ENCODE measurements at places on chromosomes 5 and 9.

GRCh38 chr9:112271466-112272098, 61.8 kb downstream of the PTBP3 start:
- DNase-seq, result no peak

DNA sequence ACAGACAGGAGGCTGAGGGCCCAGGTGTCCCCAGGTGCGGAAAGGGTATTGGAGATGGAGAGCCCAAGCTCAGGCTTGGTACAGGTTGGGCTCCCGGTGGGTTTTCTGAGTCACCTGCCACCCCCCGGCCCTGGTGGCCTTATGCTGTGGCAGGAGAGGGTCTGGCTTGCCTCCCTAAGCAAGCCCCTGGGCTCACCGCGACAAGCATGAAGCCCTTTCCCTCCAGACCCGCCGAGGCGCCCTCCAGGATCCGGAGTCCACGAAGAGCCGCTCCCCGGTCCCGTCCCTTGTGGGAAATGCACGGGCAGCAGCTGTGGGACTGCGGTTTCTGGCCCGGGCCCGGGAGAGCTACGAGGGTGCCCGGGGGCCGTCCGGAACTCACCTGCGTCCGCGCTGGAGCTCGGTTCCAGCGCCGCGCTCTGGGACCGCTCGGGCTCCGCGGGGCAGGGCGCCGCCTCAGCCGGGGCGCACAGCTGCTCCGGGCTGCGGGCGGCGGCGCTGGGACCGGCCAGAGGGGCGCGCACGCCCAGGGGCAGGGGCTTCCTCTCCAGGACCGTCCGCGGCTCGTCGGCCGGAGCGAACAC, 757 bp downstream of the SAPCD2 start:
- DNase-seq, result no peak

- no peak for DNase-seq
Observed at GRCh38 chr5:125510651-125511050, 764.2 kb upstream of the ZNF608 start.

GRCh38 chr9:36818965-36819870, 214.8 kb downstream of the PAX5 start:
- DNase-seq, result no peak

DNA sequence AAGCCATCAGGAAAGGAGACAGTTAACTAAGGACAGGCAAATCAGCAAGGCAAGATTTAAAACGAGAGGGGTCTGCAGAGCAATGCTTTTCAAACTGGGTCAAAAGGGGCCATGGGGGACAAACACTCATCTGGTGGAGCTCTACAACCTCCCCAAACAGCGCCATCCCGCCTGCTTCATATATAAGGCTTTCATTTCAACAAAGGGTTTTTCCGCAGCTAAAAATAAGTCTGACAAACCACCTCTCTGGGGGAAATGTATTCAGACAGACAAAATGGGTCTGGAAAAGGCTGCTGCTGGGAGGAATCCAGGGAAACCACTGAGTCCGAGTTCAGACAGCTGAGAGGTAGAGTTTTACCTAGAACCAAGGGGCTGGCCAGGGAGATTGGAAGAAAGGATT, 8.3 kb upstream of the SEPTIN8 start:
- no peak for DNase-seq

DNA sequence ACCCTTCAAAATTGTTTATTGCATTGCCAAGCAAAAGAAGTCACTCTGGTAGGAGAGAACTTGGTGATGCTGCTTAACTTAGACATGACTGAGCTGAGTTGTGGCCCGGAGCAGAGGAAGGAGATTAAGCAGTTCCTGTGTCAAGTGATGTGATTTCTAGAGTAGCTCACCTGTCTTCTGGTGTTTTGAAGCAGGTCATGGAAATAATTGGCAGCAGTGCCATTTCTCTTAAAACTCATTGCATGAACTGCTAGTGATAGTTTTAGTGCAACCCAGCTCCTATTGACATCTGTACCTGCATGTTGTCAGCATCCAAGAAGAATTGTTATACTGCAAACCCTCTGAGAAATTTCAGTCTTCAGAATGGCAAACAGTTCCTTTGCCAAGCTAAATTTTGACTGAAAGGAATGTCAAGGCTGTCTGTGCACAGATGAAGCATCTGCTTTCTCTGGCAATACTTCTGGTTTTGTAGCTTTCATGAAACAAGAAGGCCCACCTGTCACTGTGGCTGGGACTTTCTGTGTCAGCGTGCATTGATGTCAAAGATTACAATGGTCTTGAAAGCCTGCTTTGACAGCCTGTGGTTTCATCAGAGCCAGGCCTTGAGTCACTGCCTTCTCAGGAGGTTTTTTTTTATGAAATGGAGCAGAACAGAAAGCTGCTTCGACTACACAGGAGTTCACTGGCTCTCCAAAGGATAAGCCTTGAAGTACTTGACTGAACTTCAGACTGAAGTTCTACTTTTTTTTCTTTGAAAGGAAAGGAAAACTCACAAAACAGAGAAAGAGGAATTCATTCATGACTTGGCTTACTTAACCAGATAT, 90.6 kb downstream of the RALGPS1 start:
- DNase-seq, result peak; percentile 15

DNA sequence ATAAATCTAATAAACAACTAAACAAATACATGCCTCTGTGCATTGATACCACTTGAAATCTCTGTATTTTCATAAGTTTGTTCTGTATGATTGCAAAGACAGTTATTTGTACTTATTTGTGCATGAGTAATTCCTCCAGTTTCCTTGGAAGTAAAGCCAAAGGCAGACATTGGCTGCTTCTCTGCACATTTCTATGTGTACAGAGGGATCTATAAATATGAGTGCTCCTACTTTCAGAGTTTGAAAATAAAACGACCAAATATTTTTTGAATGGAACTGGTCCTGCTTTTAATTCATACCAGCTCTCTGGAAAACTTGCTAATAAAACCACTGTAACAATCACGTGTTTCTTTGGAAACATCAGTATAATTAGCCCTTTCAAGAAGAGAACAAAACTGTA, 306.5 kb downstream of the MAN2A1 start:
- no peak for DNase-seq

GRCh38 chr5:41519801-41520200, 9.4 kb upstream of the PLCXD3 start:
- DNase-seq, result no peak

- no peak for DNase-seq
Observed at GRCh38 chr9:32899181-32899580, 102.2 kb downstream of the APTX start.

DNA sequence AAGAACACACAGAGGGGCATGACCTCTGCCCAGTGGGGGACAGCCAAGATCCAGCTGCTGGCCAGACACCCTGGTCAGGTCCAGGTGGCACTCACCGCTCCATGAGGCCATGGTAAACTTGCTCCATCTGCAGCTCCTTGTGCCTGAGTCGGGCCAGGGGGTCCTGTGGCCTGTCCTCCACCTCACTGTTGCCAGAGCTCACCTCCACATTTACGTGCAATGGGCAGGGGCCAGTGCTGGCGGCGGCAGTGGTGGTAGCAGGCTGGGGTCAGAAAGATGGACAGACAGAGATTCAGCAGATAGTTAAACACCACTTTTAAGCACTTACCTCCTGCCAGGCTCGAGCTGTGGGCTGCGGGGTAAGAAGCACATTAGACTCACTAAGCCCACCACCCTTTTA, 28.0 kb downstream of the AKNA start:
- DNase-seq, result no peak

- no peak for DNase-seq
Observed at GRCh38 chr9:80994892-80995291, 694.5 kb downstream of the TLE1 start.

GRCh38 chr5:35009019-35009418, 38.7 kb downstream of the AGXT2 start:
- DNase-seq, result no peak

GRCh38 chr9:24516463-24516862, 29.2 kb downstream of the IZUMO3 start:
- no peak for DNase-seq

- no peak for DNase-seq
Observed at GRCh38 chr5:158020555-158021418, 161.8 kb upstream of the CLINT1 start.

DNA sequence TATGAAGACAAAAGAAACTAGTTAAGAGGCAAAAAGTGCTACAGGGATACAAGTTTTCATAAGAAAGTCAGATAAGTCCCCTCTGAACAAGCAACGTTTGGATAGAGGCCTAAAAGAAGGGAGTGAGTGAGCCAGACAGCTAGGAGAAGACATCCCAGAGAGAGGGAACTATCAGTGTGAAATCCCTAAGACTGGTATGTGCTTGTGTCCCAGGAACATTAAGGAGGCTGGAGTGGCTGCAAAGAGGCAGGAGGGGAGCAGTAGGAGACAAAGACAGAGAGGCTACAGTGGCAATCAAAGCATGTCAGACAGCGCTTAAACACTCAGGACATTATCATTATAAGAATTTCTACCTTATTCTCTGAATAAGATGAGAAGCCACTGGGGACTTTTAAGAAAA, 139.1 kb upstream of the STK32A start:
- no peak for DNase-seq

- DNase-seq, result no peak
Observed at GRCh38 chr5:134024811-134025210, 20.0 kb upstream of the VDAC1 start.

Data from stimulated activated CD4-positive, alpha-beta T cell treated with anti-CD3 and anti-CD28 coated beads, Interleukin-1b, Interleukin-23, amount 100 ng/mL, for 1 hour (primary cell).